ENCODE measurements at places on chromosomes 4 and X.

DNA sequence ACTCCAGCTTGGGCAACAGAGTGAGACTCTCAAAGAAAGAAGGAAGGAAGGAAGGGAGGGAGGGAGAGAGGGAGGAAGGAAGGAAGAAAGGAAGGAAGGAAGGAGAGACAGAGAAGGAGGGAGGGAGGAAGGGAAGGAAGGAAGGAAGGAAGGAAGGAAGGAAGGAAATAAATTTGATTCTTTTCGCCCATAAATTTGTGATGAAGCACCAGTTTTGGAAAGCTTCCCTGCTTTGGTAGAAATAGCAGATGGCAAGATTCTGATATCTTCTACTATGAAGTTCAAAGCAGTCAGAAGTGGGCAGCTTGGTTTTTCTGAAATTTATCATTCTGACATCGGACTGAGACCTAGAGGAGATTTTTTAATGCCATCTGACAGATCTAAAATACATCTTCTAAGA is 11.7 kb upstream of the GYG2 start:
- DNase-seq: no peak

- DNase-seq: no peak
Observed at GRCh38 chrX:15382813-15383212, 1.4 kb downstream of the VEGFD start.

DNA sequence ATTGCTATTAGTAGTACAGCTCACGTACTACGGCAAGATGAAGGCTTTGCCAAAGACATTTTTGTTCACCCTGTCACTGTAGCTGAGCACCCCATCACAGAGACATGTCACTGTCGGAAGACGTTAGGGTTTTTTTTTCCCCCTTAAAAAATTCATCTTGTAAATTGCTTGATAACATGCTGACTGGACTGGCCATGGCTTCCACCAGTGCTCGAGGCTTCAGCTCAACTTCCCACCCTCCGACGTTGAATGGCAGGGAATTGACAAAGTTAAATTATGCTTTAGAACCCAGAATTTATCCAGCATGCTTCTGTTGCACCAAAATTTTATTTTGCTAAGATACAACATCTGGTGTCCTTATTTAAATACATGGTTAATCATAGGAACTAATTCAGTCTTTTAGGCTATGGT is 707 bp upstream of the OTUD4 start:
- DNase-seq: no peak

GRCh38 chr4:177225605-177226004 is 84.1 kb upstream of the NEIL3 start:
- no peak for DNase-seq

GRCh38 chr4:13891544-13891939 is 264.0 kb upstream of the BOD1L1 start:
- DNase-seq: no peak

DNA sequence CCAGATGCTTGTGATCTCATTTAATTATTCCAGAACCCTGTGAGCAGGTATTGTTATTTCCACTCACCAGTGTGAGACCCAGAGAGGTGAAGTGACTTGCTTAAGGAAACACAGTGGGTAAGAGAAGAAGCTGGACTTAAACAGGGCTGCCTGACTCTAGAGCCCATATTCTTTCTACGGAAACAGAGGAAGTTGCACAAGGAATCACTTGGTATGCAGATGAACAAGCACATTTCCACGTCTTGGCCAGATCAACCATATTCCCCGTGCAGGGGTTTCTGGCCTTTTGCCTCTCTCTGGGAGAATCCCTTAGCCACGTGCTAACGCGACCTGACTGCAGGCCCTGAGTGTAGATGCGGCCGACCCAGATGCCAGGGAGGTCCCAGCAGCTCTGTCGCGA is 195.5 kb upstream of the ATP6AP2 start:
- DNase-seq: no peak

DNA sequence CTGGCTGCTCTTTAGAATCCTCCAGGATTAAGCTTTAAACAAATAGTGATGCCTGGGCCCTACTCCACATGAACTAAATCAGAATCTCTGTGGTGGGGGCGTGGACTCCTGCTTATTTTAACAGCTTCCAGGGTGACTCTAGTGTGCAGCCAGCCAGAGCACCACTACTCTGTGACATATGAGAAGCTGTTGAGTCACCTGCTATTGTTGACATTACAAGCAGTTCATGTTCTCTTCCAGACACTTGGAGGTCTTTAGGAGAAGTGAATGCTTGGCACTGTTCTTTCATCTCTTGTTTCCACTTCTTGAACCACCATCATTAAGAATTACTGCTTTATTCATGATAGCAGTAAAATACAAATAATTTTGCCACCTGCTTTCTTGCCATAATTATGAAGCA is 426 bp upstream of the C4orf51 start:
- peak; percentile 50 for DNase-seq

DNA sequence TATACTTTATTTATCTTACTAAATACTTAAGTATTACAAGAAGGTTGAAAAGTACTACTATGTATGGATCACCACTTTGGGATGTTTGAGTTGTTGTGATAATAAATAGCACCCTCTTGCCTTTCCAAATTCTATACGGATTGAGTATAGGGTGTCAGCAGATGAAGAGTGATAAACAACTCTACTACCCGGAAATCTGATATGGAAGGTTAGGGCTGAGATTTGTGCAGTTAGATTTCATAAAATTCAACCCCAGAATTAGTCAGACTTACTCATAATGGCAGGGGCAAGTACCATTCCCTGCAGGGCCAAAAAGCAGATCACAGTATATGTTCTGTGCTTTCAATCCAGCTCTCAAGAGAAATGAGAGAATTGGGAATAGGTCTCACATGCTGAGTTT is 1008.9 kb upstream of the PCDH7 start:
- no peak for DNase-seq

DNA sequence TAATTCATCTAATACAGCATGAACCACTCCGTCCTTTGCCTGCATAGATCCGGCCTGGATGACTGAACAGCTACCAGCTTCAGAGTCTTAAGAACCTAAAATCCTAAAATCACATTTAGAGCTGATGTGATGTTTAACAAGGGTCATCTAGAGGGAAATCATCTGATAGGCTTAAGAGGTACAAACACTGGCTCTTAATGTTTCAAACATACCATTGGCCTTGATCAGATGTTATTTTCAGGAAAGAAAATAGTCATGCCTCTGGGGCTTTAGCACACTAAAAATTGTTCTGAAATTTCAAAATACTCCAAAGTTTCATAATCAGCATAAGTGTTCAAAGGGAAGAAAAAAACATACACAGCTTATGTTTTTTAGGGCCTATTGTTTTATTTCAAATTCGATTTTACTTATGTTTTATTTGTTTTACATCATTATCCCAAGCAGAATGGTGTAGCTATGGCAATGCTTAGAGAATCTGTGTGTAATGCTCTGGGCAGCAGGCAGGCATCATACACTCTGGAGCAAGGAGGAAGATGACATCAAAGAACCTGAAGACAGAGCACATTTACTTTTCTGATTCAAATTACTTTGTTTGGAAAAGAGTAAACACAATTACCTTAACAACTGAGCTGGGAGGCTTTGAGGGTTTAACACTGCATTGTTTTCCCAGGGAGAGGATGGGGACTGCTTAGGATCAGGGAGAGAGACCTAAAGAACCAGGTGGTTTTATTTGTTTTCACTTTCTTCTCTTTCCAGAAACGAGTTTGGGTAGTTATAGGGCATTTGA is 25.3 kb upstream of the LEF1 start:
- no peak for DNase-seq

GRCh38 chr4:21184788-21185187 is 484.5 kb downstream of the PACRGL start:
- no peak for DNase-seq

- no peak for DNase-seq
Observed at GRCh38 chr4:92262371-92262770, 41.4 kb upstream of the GRID2 start.

DNA sequence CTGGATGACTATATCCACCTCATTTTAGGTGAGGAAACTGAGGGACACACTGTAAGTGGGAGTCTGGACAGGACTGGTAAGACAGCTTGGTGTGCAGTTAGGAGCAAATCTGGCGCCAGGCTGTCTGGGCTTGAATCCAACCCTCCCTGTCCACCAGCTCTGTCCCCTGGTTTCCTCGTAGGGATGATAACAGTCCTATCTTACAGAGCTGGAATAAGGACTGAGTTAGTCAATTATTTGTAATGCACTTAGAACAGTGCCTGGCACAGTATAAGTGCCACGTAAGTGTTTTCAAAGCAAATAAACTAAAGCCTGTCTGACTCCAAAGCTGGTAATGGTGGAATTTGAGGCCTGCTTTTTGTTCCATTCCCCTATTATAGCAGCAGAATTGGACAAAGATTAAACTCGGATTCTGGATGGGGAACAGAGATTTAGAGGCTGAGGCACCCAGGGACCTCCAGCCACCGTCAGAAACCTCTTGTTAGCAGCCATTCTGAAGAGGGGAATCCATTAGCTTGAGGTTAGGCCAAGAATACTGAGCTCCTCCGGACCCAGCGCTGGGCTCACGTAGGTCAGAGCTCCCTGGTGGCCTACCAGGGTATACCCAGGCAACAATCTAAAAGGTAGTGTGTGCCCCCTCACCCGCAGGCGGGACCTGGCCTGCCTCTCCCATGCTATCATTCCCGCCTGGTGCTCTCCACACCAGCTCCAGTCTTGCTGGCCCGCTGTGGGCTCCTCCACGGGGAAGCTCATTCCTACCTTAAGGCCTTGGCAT is 102.1 kb downstream of the UCHL1 start:
- DNase-seq: no peak

DNA sequence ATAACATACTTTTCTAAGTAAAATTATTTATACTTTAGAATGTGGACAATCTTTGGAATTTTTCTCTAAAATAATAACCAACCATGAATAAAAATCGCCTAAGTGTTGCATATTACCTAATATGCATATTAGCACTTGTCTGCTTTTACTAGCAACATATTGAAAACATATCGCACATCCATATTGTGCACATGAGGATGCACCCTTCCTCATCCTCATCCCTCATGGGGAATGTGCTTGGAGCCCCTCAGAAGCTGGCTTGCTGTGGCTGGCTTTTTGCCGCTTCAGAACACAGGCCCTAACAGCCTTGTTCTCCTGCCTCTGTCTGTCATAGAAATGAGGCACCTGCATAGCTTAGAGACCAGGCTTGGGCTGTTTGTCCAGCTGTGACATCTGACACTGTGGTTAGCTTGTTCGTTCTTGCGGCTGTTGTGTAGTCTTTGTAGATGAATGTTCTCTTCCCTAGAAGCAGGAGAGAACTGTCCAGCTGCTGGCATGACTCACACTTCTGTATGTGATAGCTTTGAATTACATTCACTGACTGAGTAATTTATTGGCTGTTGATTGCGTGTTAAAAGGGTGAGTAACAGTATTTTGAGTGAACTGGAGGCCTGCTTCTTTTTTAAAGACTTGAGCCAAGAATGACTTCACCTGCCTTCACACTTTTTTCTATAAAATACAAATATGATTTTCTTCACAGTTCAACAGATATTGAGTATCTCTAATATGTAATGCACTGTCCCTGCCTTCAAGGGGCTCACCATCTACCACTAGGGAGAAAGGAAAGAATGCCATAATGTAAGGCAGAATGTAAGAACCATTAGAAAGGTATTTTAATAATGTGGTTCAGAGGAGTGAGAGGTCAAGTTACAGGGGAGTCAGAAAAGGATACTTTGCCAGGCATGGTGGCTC is 81.9 kb downstream of the HMGB2 start:
- peak; percentile 84 for DNase-seq

- no peak for DNase-seq
Observed at GRCh38 chr4:21507439-21507838, 441.1 kb downstream of the KCNIP4 start.
